ENCODE measurements at places on chromosomes 12 and 14.

GRCh38 chr12:66852765-66853164 lies 173.9 kb upstream of the GRIP1 start:
- DNase-seq: no peak

GRCh38 chr12:94618995-94619695 lies 31.2 kb downstream of the TMCC3 start:
- no peak for DNase-seq

DNA sequence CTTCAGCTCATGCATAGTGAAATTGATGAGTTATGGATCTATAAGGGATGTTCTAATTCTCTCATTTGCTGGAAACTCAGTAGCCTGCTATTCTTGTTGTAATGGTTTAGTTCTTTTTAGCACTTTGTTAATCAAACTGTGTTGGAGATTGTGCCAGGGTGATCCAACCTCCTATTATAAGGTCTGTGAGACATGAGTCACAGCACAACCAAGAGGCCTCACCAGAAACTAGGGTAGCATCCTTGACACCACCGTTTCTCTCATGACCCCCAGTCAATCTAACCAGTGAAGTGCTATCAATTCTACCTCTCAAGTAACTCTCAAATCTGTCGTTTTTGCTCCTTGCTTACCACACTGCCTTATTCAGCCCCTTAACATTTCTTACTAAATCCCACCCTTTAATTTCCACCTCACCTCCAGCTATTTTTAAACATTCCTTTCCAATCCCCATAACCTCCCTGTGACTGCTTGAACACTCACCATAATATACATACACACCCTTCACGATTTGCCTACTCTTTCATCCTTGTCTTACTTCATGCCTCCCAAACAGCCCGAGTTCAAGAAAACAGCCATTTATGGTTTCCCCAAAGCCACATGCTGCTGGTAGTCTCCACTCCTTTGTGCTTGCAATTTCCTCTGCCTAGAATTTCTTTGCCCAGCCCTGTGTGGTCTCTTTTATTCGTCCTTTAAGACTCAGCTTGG lies 53.9 kb upstream of the NUDT4 start:
- DNase-seq: no peak

- no peak for DNase-seq
Observed at GRCh38 chr12:68896881-68897540, 36.0 kb downstream of the CPM start.

DNA sequence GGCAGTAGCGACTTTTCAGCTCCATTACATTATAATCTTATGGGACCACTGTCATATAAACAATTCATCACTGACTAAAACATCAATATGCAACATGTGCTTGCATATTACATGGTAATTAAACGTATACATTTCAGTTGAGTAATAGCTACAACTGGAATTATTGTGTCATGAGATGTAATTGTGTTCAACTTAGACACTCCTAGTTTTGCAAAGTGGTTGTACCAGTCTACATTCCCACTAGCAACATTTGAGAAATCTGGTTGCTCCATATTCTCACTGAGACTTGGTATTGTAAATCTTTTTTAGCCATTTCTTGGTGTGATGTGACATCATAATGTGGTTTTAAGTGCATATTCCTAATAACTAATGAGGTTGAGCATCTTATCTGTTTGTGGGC lies 90.0 kb downstream of the CAPZA3 start:
- DNase-seq: no peak

DNA sequence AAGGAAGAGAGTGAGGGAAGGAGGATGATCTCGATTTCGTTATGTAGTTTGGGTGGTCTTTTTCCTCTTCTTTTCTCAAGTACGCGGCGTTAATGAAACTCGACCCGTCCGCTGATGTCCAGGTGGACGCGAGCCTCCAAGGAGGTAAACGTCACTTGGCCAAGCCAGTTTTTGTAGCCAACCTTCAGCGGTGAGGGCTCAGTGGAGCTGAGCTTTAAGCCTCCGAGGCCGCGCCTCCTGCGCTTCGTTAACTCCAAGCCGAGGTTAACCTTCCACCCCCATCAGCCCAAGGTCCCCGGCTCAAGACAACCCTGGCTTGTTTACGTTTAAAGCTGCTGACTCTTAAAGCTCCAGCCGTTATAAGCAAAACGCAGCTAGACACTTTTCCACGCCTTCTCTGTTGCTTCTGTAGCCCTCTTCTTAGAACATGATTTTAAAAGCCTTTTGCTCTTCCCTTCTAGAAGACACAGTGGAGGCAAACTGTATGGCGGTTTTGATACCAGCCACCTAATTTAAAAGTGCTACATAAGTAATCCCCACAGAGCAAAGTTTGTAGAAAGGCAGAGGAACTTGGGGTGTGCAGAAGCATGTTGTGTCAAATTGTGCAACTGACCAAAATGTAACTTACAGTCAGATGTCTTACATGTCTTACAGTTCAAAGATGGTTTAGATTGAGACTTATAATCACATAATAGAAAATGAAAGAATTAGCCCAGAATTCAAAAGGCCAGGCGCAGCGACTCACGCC lies 923 bp upstream of the ITPR2 start:
- DNase-seq: no peak

GRCh38 chr14:24798911-24799462 lies 165.0 kb upstream of the GZMB start:
- DNase-seq: no peak

DNA sequence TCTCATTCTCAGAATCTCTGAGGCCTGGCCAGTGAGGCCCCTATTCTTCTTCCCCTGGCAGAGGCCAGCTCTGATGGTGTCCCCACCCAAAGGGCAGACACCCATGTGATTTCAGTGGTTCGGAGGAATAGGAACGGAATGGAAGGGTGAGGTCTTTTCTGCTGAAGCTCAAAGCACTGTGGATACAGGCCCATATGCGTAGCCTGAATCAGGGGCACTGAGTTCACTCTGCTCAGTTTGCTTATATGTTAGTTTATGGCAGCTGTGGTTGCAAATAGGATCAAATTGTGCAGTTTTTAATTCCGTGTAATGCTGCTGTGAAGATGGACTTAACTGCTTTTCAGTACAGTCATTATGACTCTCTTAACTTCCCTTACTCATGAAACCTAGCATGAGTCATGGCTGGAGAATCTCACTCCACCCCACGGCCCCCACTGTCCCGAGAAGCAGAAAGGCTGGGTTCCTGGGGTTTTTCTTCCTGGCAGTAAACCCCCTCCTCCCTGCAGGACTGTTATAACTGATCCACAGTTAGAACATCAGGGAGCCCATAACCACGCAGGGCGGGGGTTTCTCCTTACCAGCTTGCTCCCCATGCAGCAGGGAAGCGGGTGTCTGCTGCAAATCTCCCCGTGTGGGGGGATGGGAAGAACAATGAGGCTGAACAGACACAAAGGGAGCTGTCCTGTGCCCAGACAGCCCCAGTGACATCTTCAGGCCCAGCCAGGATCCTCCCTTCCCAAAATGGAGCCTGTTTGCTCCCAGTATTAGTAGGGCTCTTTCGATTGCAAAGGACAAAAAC lies 122.7 kb downstream of the SLC38A6 start:
- DNase-seq: no peak

GRCh38 chr12:112330706-112331105 lies 51.5 kb downstream of the HECTD4 start:
- no peak for DNase-seq

GRCh38 chr12:49887091-49887490 lies 16.6 kb downstream of the FAIM2 start:
- DNase-seq: no peak

GRCh38 chr12:128815779-128816642 lies 7.7 kb downstream of the SLC15A4 start:
- no peak for DNase-seq

DNA sequence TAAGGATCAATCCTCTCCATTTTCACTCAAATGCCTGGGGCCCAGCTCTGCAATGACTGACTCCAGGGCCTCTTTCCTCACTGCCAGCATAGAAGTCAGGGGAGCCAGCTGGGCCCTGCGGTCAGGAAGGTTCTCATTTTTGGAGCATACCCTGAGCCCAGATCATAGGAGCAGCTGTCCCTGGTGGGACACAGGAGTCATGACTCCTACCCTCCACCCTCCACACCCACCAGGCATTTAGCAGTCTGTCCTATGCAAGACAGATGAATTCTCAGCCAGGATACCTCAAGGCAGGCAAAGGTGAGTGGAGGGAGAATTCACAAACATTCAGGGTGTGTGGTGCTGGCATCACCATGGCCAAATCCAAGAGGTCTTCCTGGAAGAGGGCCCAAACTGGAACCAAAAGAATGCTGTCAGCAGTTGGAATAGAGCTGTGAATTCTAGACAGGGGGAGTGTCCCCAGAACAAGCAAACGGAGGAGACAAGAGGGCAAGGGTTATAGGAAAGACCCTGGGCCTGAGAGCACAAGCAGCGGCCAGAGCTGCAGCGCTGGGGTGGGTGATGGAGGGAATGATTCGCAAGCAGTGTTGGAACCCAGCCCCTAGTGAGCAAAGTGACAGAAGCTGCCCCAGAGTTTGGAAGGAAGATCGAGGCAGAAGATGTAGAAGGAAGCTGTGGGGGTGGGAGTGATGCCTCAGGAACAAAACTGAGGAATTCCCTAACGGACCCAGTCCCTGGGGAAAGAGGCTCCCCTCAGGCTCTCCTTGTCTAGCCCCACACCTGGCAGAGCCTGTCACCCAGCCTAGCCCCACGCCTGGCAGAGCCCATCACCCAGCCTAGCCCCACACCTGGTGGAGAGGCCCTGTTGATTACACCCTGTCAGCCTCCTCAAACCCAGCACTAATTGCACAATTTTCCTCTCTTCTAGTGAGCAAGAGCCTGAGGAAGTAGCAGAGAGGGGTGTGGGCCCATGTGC lies 4.5 kb upstream of the REM2 start:
- no peak for DNase-seq

DNA sequence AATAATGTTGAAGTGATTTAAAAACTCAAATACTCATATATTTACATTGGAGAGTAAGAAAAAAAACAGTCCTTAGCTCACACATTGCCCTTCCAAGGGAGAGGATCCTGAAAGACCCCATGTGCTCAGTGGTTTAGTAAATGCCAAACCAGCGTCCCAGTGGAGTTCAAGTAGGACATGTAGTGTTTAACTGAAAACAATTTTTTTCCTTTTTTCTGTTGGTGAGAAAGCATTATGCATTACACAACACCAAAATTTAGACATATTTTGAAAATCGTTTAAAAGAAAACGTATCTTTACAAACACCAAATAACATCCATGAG lies 33.6 kb downstream of the UBR7 start:
- DNase-seq: no peak

GRCh38 chr14:97219431-97220017 lies 422.3 kb downstream of the VRK1 start:
- no peak for DNase-seq

DNA sequence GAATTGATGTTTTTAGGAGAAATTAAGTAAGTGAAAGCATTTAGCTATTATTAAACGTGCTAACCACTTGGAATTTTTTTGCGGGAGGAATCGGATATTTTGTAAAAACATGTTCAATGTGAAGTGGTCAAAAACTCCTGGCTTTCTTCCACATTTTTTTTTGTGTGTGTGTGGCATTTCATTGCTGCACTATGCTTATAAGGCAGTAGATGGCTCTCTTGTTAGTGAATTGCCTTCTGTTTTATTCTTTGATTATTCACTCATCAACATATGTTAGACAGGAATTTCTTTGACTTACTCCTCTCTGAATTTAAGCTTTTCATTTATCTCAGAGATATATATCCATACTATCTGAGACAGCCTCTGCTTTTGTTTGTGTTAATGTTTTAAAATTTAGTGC lies 71.3 kb downstream of the DERA start:
- DNase-seq: no peak

GRCh38 chr14:104019029-104019428 lies 66.5 kb upstream of the ASPG start:
- no peak for DNase-seq

- peak; percentile 0 for DNase-seq
Observed at GRCh38 chr12:5965950-5966383, 20.9 kb upstream of the ANO2 start.

DNA sequence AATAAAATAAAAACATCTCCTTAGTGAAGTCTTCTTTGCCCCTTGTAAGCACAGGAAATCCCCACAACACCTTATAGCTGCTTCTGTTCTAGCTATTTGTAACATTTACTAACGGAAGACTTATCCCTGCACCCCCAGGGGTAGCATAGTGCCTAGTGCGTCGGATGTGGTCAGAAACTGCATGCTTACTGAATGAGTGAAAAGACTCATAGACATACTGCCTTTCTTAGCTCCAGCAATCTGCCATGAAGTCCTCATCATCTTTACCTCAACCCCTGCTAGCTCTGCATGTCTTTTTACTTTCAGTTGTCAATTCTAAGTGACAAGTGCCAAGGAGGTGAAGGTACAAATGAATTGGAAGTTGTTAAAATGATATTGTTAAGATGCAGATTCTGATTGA lies 12.9 kb downstream of the RIOX1 start:
- no peak for DNase-seq

GRCh38 chr14:51424561-51425251 lies 184.7 kb downstream of the TMX1 start:
- no peak for DNase-seq

DNA sequence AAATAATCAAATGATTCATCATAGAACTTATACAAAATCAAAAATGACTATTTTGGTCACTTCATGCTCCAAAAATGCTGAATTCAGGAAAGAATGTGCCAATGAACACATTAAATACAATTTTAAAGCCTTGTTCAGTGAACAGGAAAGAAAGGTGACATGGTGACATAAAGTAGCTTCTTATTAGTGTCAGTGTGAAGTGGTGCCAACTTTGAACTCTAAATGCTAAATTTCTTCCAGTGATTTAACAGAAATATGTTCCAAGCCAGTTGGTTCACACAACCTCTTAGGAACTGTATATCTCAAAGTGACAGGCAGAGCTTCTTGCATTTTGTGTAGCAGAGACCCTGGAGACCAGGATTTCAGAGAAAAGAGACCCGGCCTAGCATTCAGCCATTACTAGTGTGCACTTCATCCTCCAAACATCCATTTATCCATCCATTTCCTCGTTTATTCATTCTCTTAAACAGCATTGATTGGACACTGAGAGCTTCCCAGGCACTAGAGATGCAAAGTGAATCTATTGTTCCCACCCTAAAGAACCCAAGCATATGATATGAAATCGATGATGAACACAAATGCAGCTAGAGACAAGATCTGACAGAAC lies 95.2 kb downstream of the FAR2 start:
- DNase-seq: no peak

- DNase-seq: no peak
Observed at GRCh38 chr14:42545636-42546035, 939.0 kb downstream of the LRFN5 start.

- no peak for DNase-seq
Observed at GRCh38 chr12:39442831-39443080, 164 bp downstream of the KIF21A start.

- DNase-seq: no peak
Observed at GRCh38 chr12:85244561-85244960, 35.5 kb upstream of the ALX1 start.

DNA sequence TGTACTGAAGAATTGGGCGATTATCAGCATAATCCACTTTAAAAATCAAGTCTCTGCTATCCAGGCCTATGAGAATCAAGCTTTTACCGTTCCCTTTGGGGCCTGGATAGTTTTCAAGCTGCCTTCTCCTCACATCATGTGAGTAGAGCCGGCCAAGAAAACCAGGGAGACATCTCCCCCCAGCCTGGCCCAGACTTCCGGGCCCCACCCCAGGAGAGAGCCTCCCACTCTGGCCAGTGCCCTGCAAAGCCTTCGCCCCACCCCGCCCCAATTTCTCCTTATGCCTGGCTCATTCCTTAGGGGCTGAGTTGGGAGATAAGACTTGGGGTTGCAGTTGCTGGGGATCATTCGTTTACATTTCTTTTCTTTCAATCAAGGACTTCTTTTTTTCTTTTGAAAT lies 1.4 kb upstream of the TMEM132C start:
- DNase-seq: no peak

- no peak for DNase-seq
Observed at GRCh38 chr12:27619308-27619707, 76.9 kb upstream of the REP15 start.

GRCh38 chr12:26741584-26742227 lies 91.3 kb downstream of the ITPR2 start:
- DNase-seq: no peak
